ENCODE measurements at places on chromosomes 13 and 19. TPM values are rescaled to one million over a fixed set of nuclear protein-coding genes. Genes with fewer than 3 reads are reported as not detected.

The TNNT1 gene
- total RNA-seq, result not detected

The RABAC1 gene
- total RNA-seq, result 149 TPM

The DPF1 gene
- not detected for total RNA-seq

The PTGIR gene
- total RNA-seq, result 2.0 TPM

The SYCN gene
- not detected for total RNA-seq

The SLC25A41 gene
- not detected for total RNA-seq

The ATP1A3 gene
- total RNA-seq, result 1.6 TPM

The TGFB1 gene
- total RNA-seq, result 27.1 TPM

DNA sequence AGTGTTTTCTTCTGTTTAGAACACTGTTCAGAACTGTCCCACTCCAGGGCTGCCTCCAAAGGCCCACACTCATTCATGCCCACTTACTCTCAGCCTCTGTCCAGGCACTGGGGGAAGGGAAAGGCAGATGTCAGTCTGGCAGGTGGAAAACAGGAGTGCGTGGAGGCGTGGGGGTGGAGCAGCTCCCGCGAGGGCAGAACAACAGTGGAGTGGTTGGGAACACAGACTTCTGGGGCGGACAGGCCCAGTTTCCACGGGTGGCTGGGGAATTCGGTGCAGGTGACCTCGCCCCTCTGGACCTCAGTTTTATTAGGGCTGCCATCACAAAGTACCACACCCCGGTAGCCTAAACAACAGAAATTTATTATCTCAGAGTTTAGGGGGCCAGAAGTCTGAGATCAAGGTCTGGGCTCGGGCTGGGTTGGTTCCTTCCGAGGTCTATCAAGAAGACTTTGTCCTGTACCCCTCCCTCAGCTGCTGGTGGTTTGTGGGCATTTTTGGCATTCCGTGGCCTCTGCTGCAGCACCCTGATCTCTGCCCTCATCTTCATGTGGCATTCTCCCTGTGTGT is 59.7 kb downstream of the SIPA1L3 start:
- H3K4me3 ChIP-seq, result no peak overlapping the region
- no peak for DNase-seq
- no peaks in the 10 kb centered on the region for H3K36me3 ChIP-seq
- H3K27ac ChIP-seq, result no peak overlapping the region
- H3K4me1 ChIP-seq, result no peaks in the 10 kb centered on the region
- H3K27me3 ChIP-seq, result no peaks in the 10 kb centered on the region

GRCh38 chr19:46426506-46427162 is 2.1 kb downstream of the PNMA8C start:
- peaks cover 24% of the 10 kb centered on the region for H3K4me1 ChIP-seq
- peak overlapping the region; percentile 32 for H3K4me3 ChIP-seq
- no peaks in the 10 kb centered on the region for H3K27me3 ChIP-seq
- DNase-seq, result peak; percentile 83
- no peaks in the 10 kb centered on the region for H3K36me3 ChIP-seq
- H3K27ac ChIP-seq, result no peak overlapping the region

DNA sequence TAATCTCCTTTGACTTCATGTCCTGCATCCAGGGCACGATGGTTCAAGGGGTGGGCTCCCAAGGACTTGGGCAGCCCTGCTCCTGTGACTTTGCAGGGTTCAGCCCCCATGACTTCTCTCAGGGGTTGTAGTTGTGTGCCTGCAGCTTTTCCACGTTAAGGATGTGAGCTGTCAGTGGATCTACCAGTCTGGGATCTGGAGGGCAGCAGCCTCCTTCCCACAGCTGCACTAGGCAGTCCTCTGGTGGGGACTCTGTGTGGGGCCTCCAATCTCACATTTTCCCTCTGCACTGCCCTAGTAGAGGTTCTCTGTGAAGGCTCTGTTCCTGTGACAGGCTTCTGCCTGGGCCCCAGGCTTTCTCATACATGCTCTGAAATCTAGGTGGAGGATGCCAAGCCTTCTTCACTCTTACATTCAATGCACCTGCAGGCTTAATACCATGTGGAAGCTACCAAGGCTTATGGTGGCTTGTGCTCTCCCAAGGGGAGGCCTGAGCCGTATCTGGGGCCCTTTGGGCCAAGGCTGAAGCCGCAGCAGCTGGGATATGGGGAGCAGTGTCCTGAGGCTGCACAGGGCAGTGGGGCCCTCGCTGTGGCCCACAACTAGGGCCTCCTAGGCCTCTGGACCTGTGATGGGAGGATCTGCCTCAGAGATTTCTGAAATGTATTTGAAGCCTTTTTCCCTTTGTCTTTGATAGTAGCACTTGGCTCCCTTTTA is 39.3 kb upstream of the ERICH6B start:
- H3K4me3 ChIP-seq, result no peak overlapping the region
- DNase-seq, result no peak
- H3K4me1 ChIP-seq, result no peaks in the 10 kb centered on the region
- no peaks in the 10 kb centered on the region for H3K27me3 ChIP-seq

DNA sequence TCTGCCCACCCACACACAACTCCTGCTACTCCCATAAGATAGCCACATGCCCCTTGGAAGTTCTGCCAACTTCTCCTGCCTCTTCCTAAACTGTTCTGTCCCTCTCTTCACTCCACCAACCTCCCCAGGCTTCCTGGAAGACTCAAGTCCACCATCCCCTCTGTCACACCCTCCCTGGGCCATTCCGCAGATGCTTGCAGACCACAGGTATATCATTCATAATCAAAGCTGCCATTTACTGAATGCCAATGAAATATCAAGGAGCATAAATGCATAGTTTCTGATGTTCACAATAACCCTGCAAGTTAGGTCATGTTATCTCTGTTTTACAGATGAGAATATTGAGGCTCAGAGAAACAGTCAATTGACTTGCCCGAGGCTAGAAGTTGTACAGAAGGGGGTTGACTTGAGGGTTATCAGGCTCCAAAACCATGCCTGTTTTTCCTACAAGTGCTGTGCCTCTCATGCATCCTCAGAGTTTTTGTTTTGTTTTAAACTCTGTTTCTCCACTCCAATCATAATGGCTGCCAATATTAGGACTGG is 135.6 kb downstream of the SLC7A1 start:
- no peaks in the 10 kb centered on the region for H3K27me3 ChIP-seq
- no peaks in the 10 kb centered on the region for H3K36me3 ChIP-seq
- no peaks in the 10 kb centered on the region for H3K4me1 ChIP-seq
- no peak overlapping the region for H3K27ac ChIP-seq

DNA sequence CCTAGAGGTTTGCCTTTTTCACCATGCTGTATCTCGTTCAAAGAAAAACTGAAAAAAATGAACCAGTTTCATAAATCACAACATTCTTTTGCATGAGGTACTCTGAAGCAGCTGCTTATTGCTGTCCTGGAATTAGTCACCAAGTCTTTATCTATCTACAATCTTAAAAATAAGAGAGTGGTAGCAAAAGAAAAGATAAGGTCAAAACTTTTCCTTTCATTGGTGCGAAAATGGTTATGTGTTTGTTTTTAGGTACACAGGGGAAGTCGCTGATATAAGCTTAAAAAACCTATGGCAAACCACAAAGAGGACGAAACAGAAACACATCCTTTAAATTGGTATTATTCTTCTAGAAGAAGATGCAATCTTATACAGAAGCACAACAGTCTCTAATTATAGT is 20.7 kb downstream of the OBI1 start:
- H3K36me3 ChIP-seq, result peaks cover 5% of the 10 kb centered on the region
- no peaks in the 10 kb centered on the region for H3K27me3 ChIP-seq
- H3K27ac ChIP-seq, result no peak overlapping the region
- H3K4me1 ChIP-seq, result no peaks in the 10 kb centered on the region

DNA sequence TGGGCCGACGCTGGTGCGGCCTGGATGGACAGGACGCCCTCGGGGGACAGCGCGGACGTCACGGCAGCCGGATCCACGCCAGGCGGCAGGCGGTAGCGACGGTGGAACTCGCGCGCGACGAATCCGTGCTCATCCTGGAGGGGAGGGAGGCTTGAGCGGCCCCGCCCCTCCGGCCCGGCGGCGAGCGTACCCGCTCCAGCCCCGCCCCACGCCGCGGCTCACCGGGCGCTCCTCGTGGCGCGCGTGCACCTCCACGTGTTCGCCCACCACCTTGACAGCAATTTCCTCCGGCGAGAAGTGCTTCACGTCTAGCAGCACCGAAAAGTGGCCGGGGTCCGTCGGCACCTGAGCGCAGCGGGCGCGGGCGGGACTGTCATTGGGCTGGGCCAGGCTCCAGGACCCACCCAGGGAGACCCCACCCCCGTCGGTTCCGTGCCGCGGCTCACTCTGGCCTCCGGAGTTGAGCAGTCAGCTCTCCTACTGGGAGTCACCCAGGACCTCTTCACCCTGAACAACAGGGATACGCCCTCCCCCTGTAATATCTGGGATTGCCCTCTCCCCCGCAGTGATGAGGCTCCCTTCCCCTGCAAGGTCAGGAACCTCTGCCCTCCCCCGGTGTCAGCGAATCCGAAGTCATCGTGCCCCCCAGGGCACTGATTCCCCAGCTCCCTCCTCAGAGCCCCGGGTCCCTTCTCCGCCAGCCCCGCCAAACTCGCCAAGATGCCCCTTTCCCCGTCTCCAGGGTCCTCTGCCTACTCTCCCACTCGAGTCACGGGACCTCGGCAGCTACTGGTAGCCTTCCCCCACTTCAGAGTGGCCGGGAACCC is 1.1 kb downstream of the HSPB6 start:
- peak; percentile 98 for DNase-seq
- peaks cover 57% of the 10 kb centered on the region for H3K4me1 ChIP-seq
- H3K4me3 ChIP-seq, result peak overlapping the region; percentile 81
- peaks cover 25% of the 10 kb centered on the region for H3K36me3 ChIP-seq
- H3K27me3 ChIP-seq, result no peaks in the 10 kb centered on the region

DNA sequence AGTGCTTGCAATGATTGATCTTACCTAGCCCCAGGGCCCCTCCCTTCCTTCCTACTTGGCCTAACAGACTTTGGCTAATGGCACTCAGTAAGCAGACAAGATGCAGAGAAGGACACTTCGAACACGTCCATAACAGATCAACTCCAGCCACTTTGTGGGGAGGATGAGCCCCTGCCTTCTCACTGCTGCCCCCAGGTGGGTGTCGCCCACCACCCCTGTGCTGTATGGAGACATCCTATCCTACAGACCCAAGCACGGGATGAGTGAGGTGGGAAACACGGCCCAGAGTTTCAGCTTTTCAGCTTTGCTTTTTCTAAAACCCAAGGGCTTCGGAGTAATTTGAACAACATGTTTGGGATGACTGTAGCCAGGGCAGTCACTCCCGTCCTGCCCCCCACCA is 5.5 kb downstream of the SLC7A1 start:
- H3K27ac ChIP-seq, result peak overlapping the region; percentile 53
- no peak overlapping the region for H3K4me3 ChIP-seq
- DNase-seq, result no peak

DNA sequence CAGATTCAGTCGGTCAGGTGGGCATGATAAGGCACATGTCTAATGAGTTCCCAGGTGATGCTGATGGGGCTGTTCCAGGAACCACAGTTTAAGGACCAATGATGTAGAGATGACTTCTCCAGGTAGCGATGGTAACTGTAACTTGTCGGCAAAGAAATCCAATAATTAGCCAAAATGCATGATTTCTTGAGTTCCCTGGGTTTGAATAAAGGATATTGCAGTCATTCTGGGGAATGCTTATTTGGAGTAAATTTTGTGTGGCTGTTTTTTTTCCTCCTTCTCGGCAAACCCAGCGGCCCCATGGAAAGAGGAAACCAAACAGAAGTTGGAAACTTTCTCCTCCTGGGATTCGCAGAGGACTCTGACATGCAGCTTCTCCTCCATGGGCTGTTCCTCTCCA is at the start of gene OR7C2:
OR7C2 (plus strand) TSS at position 301 of the 400 bp plus-strand sequence; CDS start at position 301, 0 bp downstream.
- no peak within 1 kb of the TSS for H3K4me3 ChIP-seq
- no peaks in the 10 kb centered on the region for H3K36me3 ChIP-seq
- no peak for DNase-seq
- no peaks in the 10 kb centered on the region for H3K4me1 ChIP-seq

- no peaks in the 10 kb centered on the region for H3K36me3 ChIP-seq
- H3K4me3 ChIP-seq, result no peak overlapping the region
- H3K27ac ChIP-seq, result no peak overlapping the region
- H3K27me3 ChIP-seq, result no peaks in the 10 kb centered on the region
- no peak for DNase-seq
These were observed 32.5 kb upstream of the IRS2 start for GRCh38 chr13:109818886-109819285.

DNA sequence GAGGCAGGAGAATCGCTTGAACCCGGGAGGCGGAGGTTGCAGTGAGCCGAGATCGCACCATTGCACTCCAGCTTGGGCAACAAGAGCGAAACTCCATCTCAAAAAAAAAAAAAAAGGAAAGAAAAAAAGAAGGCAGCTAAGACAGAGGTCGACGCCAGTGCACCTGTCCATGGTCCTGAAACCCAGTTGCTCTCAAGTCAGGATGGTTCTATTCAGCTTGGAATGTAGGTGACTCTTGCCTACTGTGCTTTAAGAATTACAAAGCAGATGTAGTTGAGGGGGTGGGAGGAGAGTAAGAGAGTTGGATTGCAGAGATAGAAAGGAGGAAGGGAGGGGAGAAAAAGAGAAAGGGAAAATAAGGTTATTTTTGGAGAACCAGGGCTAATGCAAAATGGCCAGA is 18.7 kb downstream of the CACNG7 start:
- H3K4me3 ChIP-seq, result no peak overlapping the region
- no peak for DNase-seq
- H3K27me3 ChIP-seq, result no peaks in the 10 kb centered on the region
- no peaks in the 10 kb centered on the region for H3K4me1 ChIP-seq
- no peak overlapping the region for H3K27ac ChIP-seq

DNA sequence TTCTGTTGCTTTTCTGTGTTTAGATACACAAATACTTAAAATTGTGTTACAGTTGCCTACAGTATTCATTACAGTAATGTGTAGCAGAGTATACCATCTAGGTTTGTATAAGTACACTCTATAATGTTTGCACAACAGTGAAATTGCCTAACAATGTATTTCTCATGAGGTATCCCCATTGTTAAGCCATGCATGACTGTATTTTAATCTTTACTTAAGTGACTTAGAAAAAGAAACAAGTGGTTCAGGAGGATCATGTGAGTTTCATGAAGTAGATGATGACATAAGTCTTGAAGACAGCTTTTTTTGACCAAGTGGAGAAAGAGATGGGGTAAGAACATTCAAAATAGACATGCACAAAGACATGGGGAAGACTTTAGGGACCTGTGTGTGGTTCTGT is 8.4 kb upstream of the KCTD4 start:
- no peaks in the 10 kb centered on the region for H3K27me3 ChIP-seq
- no peak for DNase-seq
- H3K36me3 ChIP-seq, result no peaks in the 10 kb centered on the region
- no peak overlapping the region for H3K4me3 ChIP-seq
- no peaks in the 10 kb centered on the region for H3K4me1 ChIP-seq

- H3K36me3 ChIP-seq, result no peaks in the 10 kb centered on the region
- H3K27me3 ChIP-seq, result peaks cover 12% of the 10 kb centered on the region
- H3K4me1 ChIP-seq, result peaks cover 6% of the 10 kb centered on the region
- H3K27ac ChIP-seq, result no peak overlapping the region
These were observed 852 bp downstream of the KLK1 start for GRCh38 chr19:50822661-50823208.

GRCh38 chr19:47309608-47310007 is at the start of gene C5AR1:
Gene C5AR1, plus strand, starts transcription at chr19:47309861. Its CDS starts 35 bp downstream, at chr19:47309896.
- DNase-seq, result peak; percentile 77
- no peak within 1 kb of the TSS for H3K4me3 ChIP-seq
- peak within 1 kb of the TSS; percentile 39 for H3K27ac ChIP-seq
- H3K4me1 ChIP-seq, result no peaks in the 10 kb centered on the region
- H3K27me3 ChIP-seq, result peaks cover 14% of the 10 kb centered on the region

Measured in sigmoid colon (tissue), 7 donors.